Muscle of back (tissue), 13 donors: ENCODE measurements at places on chromosomes 6 and 20.

GRCh38 chr6:52284131-52284459, 447 bp downstream of the MCM3 start:
- DNase-seq, result no peak

DNA sequence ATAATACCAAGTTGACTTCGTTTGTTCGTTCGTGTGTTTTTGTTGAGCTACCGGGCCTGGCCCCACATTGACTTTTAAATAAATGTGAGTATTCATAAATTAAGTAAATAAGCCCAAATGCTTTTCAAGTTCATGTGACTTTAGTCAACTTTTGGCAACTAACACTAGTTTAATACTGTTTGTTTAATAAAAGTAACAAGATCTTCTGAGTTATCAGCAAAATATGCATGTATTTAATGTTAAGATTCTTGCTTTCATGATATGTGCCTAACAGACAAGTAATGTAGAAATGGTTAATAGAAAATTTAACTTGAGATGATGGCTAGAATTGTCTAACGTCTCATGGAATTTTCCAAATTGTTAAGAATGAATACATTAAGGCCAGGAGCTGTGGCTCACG, 38.7 kb upstream of the ECI2 start:
- DNase-seq, result no peak

DNA sequence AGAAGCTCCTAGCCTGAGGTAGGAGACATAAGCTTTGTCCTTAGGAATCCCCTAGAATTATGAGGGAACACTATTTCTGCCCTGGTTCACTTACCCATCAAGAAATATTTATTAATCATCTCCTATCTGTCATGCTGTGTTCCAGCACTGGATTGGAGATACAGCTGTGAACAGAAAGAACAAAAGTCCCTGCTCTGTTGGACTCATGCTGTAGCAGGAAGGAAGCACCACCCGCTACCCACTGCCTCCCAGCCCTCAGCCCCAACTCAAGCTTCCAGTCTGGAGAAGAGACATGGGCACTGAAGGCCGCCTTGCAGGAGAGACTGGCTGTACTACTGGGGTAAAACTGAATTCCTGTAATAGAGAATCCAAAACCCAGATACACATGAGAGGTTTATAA, 78.0 kb downstream of the MDGA1 start:
- DNase-seq, result no peak

GRCh38 chr6:170075659-170076223, 215.1 kb downstream of the DLL1 start:
- no peak for DNase-seq

DNA sequence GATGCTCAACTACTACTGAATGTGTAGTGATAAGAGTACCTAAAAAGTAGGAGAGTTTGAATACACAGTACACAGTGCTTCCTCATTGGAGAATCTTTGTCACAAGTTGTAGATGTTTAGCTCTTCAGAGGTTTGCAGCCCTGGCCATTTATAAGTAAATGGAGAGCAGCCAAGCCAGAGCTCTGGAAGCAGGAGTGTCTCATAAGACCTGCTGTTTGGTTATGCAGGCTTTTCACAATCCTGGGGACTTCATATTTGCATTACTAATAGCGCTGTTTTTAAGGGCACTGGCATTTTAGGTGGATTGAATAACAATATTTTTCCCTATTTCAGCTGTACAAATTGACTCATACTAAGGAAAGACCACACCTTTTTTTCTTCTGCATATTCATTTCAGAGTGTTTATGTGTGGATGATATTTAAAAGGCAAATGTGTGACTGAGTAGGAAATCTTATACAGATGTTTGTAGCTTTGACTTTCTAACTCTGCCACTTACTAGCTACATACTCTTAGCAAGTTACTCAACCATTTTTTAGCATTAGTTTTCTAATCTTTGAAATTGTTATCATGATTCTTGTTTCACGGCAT, 730.5 kb upstream of the MAP3K7 start:
- DNase-seq, result no peak

DNA sequence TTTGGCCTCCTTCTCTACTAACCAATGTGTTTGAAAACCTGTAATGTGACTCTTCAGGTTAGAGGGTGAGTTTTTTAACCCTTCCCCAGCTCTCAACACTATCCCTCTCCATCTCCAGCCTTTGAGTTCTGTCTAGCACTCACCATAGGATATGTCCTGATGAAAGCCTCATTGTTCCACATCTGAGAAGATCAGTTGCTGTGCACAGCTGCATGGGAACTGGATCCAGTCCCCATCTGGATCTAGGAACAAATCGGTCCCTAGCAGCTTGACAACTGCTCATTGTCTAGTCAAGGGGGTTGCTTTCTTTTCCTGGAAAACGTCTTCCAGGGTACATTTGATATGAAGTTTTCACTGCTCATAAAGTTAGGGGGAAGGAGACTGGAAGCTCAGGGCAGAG, 45.4 kb upstream of the AGPAT4 start:
- DNase-seq, result no peak

DNA sequence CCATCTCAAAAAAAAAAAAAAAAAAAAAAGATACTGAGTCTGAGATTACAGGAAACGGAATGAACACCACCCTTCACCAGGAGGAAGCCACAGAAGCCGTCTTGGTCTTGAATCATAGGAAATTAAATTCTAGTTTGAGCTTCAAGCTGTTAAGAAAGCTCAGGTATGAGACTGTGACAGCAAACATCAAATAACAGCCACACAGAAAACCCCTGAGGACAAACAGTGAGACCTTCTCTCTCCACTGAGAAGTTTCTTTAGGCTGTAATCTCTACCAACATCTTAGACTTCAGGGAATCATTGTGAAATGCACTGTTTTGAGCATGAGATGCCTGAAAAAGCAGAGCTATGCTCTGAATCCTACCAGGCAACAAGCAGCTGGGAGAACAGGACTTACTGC, 30.8 kb downstream of the PDE10A start:
- DNase-seq, result no peak

GRCh38 chr20:46331611-46332361, 23.5 kb upstream of the CDH22 start:
- DNase-seq, result no peak

DNA sequence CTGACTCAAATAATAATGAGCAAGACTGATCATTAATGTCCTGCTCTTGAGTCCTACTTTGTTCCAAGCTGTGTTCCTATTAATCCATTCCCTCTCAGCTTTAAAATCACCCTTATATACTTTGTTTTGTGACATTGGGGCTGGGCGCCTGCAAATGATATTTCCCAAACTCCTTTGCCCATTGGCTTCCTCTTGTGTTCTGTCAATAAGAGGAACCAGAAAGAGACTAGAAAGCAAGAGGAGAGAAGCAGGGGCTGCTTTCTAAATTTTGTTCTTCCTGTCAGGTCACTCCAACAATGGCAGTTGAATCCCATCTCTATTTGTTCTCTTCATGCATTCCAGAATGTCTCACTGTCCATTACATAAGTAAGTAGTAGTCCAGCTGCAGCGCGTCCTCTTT, 21.6 kb upstream of the TRIM27 start:
- no peak for DNase-seq

- no peak for DNase-seq
These were observed 443.1 kb upstream of the FLRT3 start for GRCh38 chr20:14780508-14780907.

DNA sequence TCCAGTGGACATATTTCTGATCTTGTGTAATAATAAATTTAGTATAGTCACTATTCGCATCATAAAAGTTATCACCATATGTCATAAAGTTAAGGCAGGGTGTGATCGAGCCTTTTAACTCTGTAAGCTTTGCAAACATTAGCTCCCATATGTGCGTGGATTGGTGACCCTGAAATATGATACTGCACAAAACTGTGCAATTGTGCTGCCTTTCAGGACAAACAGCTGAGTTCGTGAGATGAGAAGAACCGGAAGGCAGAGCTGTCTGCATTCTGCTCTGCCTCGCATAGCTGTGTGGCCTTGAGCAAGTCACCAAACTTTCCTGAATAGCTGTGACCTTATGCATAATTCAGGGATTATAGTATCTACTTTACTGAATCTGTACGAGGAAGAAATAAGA, 3.2 kb upstream of the PLEKHG1 start:
- no peak for DNase-seq

- DNase-seq, result no peak
These were observed 6.7 kb downstream of the PCK1 start for GRCh38 chr20:57567471-57568079.

DNA sequence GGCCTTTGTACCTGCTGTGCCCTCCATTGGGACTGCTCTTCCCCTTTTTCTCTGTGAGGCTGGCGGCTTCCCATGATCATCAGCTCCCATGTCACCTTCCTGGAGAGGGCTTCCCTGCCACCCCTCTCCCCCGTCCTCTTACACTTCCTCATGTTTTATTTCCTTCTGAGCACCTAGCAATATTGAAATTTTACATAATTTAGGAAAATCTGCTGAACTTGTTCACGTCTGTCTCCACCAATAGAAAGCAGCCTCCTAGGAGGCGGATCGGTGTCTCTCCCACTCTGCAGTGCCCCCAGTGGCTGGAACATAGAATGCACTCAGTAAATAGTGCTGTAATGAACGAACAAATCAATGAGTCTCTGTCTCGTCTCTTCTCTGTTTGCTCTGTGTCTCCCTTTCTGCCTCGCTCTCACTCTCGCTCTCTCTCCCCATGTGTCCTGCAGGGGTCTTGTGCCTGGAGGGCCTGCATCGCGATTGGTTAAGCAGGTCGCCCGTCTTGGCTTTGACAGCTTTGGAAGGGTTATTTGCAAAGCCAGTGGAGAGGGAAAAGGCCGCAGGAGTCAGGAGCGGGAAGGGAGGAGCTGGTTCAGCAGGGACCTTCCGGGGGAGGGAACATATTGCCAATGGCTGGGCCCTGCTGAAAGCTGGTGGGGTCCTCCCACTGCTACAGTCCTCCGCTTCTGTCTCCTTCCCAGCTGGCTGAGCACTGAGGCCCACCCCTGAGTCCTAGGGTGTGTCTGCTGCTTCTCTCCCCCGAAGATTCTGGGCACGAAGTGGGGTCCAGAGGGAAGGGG, 12.1 kb upstream of the OCSTAMP start:
- DNase-seq, result peak; percentile 95

- DNase-seq, result no peak
These were observed 91.9 kb upstream of the CDH4 start for GRCh38 chr20:61159957-61160686.

- DNase-seq, result no peak
These were observed 929.9 kb upstream of the EPHA7 start for GRCh38 chr6:94349227-94349626.

DNA sequence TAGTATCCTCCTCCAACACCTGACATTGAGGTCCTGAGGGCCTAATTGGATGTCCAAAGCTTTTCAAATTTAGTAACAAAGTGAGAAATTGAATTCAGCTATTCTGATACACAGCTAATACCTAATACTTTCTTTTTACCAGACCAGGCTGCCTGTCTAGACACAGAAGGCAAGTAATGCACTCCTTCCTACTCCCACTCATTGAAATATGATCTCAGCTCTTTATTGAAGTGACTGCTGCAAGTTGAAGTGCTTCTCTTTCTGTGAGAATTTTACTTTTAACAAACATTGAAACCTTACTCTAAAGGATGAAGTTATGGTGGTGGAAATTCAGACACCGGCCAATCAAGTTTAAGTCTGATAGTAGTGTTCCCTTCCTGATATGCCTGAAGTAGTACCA, 90.8 kb upstream of the OGFRL1 start:
- no peak for DNase-seq

- peak; percentile 92 for DNase-seq
These were observed 85.6 kb upstream of the CARMIL1 start for GRCh38 chr6:25193460-25194171.

- DNase-seq, result no peak
These were observed 46.7 kb downstream of the NOX3 start for GRCh38 chr6:155408981-155409380.

DNA sequence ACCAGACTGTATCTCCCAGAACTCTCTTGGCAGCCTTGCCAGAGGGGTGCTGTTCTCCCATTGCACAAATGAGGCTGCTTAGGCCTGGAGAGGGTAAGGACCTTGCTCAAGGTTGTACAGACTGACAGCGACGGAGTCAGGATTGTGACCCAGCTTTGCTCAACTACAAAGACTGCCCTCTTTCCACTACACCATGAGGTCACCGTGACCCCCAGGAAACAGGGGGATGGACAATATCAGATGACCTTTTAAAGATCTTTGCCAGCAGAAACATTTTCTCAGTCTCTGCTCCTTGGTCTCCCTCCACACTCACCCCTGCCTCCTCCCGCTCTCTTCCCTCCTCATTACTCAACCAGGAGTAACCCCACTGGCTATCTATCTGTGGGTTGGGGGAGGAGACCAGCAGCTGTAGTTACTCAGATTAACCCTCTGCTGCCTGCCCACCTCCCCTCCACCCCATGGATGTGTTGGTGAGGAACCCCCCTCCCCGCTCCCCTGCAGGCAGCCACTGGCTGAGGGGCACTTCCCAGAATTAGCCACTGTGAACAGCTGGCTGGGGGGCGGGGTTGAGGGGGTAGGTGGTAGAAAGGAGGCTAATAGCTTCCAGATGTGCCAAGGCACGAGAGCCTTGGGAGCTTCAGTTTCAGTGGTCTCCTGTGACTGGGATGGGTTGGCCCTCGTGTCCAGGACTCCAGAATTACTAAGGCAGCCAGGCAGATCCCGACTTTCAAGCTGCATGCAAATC, 26.9 kb upstream of the MRPS18A start:
- DNase-seq, result no peak

DNA sequence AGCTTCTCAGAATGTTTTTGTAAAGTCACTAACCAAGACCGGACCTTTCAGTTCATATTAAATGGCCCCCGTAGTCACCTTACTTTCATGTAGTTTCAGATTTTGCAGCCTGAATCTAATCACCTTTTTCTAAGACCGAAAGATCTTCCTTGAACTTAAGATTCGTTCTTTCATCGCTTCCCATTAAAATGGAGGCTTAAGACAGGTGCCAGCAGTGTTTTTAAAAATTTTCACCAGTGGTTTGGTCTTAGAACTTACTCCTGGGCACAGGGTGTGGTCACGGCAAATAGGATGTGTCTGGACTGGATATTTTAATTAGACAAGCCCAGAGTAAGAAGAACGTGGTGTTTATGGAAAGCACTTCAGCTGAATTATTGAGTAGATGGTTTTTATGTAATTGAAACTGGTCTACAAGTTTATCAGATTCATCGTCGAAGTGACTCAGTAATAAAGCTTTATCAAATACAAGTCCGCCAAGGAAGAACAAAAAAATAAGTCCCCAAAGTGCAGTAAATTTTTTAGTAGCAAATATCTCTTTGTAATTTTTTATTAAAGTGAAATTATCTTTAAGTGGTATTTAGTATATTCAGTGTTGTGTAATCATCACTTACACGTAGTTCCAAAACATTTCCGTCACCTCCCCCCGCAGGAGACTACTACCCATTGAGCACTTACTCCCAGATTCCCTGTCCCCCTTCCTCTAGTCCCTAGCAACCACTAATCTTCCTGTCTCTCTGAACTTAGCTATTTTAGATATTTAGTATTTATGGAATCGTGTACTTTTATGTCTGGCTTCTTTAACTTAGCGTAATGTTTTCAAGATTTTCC, 868 bp downstream of the SRSF3 start:
- peak; percentile 62 for DNase-seq

DNA sequence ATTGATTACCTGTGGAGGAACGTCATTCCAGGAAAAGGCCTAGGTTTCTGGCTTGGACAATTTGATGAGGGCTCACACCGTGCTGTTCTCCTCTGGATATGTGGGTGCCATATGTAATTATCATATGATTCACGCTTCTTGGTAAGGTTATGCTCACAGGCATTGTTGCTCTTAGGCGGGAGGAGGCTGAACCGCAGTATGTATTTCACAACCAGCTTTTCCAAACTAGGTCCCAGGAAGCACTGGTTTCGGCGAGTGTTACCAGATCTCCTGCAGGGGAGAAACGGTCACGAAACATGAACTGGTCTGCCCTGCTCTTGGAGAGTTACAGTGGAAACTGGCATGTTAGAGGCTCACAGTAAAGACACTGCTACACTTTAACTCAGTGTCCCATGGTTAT, 793 bp upstream of the FAM50B start:
- no peak for DNase-seq

GRCh38 chr20:58544286-58544685, 29.1 kb upstream of the APCDD1L start:
- DNase-seq, result no peak
